T-helper 9 cell (primary cell): ENCODE measurements at places on chromosomes 16 and 17.

DNA sequence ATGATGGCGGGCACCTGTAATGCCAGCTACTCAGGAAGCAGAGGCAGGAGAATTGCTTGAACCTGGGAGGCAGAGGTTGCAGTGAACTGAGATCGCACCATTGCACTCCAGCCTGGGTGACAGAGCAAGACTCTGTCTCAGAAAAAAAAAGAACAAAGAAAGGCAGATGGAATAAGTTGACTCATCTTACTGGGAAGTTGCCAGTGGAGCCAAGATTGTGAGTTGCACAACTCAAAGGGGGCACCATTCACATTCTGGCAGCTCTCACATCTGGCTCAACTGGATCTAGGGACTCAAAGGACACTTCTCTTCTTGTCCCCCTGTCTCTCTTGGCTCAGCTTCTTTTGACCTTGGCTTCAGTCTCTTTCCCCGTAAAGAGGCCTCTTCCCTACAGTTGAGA, 53.7 kb upstream of the ETV4 start:
- DNase-seq: no peak

DNA sequence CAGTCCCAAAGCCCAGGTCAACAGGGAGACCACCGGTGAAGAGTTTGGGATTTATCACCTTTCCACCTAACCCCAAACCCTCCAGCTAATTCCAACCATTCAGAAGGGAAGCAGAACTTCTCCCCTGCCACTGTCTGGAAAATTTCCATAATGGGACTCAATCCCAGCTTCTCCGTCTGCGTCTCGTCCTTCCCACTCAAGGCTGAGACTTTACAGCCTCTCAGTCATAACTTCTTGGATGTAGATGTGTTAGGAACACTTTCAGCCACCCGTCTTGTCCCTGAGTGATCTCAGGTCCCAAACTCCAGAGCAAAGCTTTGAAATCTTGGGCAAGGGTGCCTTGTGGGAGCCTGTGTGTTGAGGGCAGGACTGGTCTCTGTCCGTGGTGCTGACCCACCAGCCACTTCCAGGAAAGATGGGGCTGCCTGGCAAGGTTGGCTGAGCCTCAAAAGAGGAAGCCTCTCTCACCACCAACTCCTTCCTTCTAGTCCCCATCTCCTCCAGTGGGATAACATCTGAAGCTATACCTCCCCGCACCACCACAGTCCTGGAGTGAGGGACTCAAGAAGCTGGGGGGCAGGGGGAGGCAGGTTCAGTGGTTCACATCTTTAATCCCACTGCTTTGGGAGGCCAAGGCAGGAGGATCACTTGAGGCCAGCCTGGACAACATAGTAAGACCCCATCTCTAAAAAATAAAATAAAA, 9.3 kb downstream of the GAS2L2 start:
- DNase-seq: no peak

DNA sequence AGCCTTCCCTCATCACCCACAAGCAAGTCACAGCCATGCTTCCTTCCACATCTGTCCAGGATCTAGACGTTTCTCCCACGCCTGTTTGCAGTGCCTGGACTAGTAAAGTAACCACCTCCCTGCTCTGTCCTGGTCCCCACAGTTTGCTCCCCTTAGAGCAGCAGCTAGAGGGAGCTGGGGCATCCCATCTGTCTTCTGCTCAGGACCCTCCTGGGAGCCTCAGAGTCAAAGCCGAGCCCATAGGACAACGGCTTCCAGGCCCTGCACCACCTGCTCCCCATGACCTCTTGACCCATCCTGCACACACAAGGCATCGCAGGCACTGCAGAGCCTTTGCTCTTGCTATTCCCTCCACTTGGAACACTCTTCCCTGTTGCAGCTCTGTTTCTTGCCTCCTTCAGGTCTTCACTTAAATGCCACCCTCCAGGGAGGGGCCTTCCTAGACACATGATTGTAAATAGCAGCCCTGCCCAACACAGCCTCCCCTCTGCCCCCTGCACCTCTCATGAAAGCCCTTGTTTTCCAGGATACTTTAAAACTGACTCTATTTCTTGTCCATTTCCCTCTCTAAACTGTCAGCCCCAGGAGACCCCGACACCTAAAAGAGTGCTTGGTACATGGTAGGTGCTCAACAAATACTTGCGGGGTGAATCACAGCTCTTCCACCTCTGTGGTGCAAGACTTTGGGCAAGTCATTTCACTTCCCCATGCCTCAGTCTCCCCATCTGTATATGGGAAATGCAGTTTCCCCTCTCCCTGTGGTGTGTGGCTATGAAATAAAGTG, 3.1 kb downstream of the NATD1 start:
- DNase-seq: no peak

- DNase-seq: no peak
Measured at GRCh38 chr16:76614269-76614668, 337.1 kb downstream of the CNTNAP4 start.

DNA sequence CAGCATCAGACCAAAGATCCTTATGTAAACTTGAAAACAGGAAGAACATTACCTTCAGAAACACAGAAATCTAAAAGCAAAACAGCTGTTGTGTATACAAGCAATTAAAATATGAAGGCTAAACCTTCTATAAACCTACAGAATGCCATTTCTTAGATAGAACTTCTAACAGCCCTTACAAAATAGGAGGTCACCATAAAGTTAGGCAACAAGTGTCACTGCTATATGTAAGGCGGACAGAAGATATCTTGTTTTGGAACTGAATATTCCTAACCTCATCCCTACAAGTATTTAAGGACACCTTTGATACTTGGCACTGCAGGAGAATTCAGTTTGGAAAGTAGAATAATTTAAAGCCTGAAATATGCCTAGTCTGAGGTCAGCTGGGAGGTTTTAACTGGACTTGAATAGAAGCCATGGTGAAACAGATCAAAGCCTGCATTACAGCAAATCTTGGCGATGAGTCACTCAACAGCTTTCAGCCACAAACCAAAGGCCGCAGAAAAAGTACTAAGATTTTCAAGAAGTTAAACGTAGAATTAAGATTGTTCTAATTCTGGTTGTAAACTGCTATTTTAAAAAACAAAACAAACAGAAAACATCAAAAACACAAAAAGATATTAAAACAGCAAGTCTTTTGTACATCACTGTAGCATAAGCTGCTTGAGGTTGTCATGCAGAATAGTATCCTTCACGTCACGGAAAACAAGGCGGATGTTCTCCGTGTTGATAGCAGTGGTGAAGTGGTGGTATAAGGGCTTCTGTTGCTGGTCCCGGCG, 42.7 kb downstream of the GNA13 start:
- peak; percentile 7 for DNase-seq

DNA sequence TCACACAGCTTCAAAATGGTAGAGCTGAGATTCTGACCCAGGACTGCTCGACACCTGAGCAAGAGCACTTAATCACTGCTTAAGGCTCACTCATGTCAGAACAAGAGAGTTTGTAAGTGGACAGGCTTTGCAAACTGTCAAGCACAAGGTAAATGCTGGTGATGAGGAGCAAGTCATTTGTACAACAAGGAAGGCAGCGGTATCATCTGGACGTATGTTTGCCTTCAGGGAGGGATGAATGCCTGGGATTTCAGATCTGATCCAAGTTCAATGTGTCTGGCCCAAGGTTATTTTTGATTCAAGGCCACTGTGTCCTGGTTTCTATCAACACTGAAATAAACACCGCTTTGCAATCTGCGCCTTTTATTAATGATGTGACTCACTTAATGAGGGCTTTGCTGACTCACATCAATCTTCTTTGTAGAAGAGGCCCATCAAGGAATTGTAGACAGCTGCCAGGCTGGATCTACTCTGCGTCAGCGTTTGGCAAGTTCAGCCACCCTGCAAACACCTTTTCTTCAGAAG, 174.4 kb upstream of the HS3ST3A1 start:
- DNase-seq: no peak

DNA sequence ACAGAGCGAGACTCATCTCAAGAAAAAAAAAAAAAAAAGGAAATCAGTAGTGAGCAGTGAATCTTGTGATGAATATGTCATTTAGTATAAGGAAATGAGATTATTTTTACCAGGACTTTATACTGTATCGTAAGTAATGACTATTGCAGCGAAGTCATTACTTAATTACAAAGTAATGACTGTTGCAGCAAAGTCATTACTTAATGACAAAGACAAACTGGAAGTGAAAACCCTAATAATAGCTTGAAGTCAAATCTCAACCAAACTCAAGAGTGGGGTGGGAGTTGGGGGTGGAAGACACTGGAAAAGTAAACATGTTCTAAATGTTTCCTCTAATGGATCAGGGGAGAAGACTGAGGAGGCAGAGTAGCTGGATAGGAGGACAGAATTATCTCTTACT, 76.5 kb downstream of the ARHGAP44 start:
- DNase-seq: no peak

GRCh38 chr17:7428557-7428956, at the start of gene SPEM3:
SPEM3 (plus strand) TSS chr17:7428857; CDS start chr17:7428903, 46 bp downstream.
- no peak for DNase-seq

DNA sequence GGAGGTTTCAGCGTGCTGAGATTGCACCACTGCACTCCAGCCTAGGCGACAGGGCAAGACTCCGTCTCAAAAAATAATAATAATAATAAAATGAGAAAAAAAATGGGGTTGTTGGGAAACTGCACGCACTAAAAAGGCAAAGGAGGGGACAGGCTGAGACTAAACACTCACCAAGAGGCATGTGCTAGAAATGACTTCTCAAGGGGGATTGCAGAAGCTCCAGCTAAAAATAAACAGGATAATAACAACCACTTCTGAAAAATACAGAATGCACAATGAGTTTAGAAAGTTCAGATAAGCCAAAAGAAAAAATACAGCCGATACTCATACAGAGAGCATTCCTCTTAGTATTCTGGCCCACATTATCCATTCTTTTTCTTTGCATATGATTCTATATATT, 15.1 kb upstream of the TIMP2 start:
- DNase-seq: no peak

GRCh38 chr17:50816771-50817751, 18.3 kb upstream of the WFIKKN2 start:
- peak; percentile 58 for DNase-seq

GRCh38 chr17:13410874-13411273, 190.9 kb downstream of the HS3ST3A1 start:
- no peak for DNase-seq

DNA sequence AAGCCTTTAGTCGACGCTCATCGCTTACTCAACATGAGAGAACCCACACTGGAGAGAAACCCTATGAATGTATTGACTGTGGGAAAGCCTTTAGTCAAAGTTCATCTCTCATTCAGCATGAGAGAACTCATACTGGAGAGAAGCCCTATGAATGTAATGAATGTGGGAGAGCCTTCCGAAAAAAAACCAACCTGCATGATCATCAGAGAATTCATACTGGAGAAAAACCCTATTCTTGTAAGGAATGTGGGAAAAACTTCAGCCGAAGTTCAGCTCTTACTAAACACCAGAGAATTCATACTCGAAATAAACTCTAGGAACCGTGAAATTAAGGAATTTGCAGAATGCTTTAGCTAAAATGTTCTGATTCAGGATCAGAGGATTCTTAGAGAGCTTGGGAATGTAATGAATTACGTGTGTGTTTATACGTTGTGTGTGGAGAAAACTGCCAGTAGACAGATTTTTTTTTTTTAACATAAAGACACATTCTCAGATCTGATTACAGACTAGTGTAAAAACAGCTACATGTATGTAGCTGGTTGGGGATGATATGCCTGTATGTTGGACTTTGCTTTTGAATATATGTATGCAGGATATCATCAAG, 25.4 kb downstream of the ZFP90 start:
- no peak for DNase-seq

DNA sequence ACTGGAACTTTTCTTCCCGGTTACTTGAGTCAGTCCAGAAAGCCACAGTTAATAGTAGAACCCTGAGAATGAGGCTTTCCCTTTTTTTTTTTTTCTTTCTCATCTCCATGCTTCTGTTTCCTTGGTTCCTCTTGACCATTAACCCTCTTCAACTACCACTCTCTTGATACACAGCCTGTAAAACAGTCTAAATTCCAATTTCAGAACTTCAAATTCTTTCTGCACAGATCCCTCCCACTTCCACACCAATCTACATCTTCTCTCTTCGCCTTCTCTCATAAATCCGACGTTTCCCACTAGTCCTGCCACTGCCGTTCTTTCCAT, 588 bp downstream of the METTL16 start:
- no peak for DNase-seq

DNA sequence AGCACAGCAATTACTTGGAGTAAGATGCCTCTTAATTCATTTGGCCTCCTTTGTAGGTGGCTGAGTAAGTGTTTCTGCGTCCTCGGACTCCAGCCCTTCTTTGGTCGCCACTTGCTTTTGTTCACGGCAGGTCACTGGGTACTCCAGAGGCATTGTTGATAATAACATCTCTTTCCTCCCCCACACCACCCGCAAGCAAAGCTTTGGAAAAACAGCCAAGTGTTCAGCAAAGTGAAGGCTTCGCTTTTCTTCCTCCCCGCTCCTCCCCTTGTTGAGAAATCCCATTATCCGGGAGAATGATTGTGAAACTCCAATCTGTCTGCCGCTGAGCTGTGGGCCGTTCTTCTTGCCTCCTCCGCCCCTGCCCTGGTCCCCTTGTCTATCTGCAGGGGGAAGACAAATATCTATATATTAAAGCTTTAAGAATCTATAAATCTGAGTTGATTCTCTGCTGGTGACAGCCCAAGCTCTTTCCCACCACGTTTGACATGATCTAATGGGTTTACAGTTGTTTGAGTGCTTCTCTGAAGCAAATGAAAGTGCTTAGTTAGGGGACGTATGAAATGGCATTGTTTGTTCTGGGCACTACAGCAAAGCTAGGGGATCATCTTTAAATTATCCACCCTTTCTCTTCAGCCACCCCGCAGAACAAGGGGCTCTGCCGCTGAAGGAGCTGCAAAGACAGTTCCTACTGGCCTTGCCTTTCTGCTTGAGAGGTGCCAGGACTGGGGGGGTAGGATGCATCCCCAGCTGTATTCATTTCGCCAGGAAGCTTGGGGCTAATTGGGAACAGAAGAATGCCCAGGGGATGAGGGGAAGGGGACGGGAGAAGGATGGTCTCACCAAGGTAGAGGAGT, 167.1 kb downstream of the CCDC182 start:
- DNase-seq: no peak

- DNase-seq: no peak
Measured at GRCh38 chr17:2898255-2898926, 102.2 kb downstream of the RAP1GAP2 start.
